ENCODE measurements at places on chromosomes 12 and 14. TPM values are rescaled to one million over a fixed set of nuclear protein-coding genes. Genes with fewer than 3 reads are reported as not detected.
A peak's percentile ranks its signal among the peaks of the same experiment; 100 is the strongest.

The AICDA gene
- not detected for total RNA-seq

- DNase-seq = no peak
Measured at GRCh38 chr12:93043877-93044209, 114.7 kb upstream of the EEA1 start.

- no peak for DNase-seq
Measured at GRCh38 chr12:26229910-26230309, 34.5 kb downstream of the SSPN start.

DNA sequence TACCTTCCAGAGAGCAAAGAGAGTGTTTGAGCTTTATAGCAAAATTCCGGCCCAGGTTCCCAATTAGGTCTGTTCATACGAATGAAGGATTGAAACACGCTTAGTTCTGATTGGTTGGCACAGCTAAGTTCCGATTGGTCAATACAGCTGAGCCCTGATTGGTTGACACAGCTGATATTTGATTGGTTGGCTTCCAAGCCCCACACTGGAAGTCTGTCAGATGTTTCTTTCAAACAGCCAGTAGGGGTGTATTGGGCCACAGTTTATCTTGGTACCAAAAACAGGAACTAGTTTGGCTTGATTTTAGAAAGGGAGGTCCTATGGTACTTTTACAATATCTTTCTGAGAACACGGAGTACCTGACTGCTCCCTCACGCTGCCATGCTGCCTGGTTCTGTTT, 93.4 kb downstream of the CAND1 start:
- DNase-seq = no peak

DNA sequence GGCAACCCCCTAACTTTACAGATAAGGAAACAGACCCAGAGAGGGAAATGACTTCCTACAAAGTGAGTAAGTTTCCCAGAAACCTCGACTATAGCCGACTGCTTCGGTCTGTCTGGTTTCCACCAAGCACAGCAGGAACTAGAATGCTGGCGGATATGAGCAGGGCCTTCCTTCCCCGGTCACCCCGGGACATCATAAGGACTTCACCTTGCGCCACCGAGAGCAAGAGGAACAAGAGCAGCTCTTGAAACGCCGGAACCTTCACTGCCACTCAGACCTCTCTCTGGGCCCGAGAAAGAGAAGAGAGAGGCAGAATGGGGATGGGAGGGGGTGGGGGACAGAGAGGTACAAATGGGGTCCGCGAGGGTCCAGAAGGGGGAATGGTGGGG, 29.4 kb upstream of the GPR68 start:
- DNase-seq = no peak

DNA sequence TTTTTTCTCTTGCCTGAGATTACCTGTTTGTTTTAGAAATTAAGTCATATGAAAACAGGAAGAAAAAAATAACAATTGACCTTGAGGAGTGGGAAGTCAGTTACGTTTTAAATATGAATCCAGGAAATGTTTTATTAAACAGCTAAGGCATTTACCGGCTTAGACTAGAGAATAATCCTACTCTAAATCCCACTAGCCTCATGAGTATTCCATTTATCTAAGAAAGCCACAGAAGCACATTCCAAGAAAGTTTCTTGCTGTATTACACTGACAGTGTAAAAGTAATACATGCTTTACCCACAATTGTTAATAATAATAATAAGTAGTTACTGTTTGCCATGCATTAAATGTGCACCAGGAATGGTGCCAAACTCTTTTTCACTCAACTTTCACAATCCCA, 90.9 kb downstream of the BMP4 start:
- DNase-seq = no peak

DNA sequence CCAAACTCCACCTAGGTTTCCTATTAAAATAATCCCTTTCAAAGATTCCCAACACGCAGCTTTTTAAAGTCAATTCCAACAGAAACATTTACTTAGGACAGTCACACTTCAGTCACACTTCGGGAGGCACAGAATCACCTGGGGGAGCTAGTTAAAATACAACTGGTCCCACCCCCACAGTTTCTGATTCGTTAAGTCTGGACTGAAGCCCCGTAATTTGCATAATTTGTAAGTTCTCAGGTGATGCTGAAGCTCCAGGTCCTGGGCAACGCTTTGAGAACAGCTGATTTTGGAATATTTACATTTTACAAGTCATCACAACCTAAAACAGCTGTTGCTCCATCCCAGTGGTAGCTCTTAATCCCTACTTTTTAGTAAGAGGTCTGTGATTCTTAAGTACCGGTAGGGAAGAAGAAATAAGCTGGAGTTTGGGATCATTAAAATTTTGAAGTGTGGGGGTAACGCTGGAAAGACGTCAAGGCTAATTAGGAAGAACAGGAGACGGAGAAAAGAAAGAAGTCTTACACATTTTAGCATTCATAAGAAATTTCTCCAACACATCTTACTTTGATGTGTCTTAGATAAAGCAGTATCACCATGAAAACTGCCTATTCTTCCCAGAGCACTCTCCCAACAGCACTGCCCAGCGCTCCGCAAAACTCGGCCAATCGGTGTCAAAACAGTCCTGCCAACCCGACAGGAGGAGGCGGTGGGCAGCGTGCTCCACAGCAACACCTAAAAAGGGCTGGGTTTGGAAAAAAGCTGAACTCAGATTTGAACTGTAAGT, 1.1 kb downstream of the IPO8 start:
- DNase-seq = no peak

DNA sequence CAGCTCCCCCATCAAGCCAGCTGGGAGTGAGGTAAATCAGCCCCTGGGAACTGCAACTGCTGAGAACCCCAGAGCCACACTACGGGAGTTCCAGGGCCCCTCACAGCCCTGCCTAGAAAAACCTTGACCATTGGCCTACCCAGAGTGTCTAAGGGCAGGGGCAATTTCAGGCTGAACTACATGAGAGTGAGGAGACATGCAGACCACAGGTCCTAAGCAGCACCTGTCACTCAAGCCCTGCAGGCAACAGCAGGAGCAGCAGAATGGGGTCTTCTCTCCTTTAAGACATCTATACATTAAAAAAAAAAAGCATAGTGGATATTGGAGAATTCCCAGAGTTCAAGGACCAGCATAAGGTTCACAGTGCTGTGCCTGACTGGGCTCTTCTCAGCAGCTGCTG, 4.9 kb downstream of the NCKAP5L start:
- no peak for DNase-seq

GRCh38 chr14:34843011-34843554, 32.1 kb downstream of the BAZ1A start:
- no peak for DNase-seq

The ALX1 gene
- not detected for total RNA-seq

DNA sequence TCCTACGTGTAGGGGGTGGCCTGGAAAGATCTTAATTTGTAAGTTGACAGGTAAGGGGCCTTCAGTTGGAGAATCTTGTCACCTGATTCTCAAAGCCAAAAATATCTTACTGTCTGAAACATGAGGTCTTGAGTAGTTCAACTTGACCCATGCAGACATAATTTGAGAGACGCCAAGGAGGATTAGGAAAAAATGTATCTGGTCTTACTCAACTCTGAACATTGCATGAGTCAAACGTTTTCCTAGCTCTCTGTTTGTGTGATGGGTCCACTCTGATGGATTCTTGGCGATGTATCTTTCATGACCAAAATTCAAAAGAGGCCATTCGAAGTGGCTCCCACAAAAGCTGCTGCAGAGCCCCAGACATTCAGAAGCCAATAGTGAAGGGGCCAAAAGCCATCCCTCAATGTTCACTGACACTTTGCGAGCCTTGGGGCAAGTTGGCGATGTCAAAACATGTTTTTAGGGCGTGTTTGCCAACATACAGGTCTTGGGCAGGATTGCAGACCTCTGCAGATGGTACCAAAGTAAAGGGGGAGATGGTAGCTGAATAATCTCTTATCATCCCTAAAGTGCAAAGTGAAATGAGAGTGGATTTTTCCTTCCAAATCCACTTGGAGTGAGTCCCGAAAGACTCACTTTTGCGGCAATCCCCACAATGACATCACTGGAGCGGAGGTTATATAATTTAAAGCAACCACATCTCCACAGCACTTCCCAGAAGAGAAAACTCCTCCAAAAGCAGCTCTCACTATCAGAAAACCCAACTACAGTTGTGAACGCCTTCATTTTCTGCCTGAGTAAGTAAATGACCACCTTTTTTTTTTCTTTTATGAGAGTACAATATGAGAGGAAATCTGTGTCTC, at the start of gene BDKRB1:
BDKRB1 (plus strand) TSS at position 710 of the 866 bp plus-strand sequence. CDS start 7,473 bp downstream, outside the sequence.
- DNase-seq = no peak

GRCh38 chr12:112961074-112961473, 17.2 kb upstream of the OAS2 start:
- no peak for DNase-seq

DNA sequence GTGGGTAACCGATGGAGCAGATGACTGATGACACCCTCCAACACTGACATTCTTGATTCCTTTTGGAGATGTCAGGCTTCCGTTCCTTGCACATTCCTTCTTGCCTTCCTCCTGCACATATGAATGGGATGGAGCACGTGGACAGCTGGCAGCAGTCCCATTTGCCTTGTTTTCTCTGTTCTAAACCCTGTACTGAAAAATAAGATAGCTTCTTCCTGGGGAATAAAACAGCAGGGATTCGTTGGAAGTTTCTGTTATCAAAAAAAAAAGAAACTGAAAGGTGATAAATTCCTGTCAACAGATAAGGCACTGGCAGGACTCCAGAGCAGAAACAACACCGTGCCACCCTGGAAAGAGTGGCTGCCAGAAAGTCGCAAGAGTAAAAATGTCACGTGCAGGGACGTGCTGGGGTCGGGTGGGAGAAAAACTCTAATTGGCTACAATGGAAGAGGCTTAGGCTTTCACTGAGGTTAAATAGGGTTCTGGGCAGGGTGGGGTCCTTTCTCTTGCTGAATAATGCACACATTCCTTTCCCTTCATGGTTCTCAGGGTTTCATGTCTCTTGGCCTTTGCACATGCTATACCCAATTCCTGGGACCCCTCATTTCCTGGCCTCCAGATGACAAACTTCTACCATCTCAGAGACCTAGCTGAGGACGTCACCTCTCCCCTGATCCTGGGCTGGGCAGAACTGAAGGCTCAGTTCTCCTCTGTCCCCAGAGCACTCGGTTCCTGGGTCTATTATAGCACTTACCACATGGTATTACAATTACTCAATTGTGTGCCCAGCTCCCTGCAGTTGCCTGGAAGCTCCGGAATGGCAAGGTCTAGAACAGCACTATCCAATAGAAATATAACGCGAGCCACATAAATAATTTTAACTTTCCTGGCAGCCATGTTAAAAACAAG, 7.0 kb upstream of the NUAK1 start:
- DNase-seq = peak; percentile 56

DNA sequence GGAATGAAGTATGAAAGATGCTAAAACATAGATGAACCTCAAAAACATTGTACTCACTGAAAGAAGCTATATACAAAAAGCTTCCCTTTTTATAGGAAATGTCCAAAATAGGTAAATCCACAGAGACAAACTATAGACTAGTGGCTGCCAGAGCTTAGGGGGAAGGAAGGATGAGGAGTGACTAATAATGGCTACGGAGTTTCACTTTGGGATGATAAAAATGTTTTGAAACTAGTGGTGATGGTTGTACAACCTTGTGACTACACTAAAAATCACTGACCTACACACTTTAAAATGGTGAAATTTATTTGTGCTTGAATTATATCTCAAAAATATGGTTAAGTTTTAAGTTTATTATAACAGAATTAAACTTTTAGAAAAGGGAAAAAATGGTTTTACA, 37.1 kb upstream of the AMN1 start:
- DNase-seq = no peak

GRCh38 chr14:54252072-54252730, 144.6 kb upstream of the CDKN3 start:
- no peak for DNase-seq

DNA sequence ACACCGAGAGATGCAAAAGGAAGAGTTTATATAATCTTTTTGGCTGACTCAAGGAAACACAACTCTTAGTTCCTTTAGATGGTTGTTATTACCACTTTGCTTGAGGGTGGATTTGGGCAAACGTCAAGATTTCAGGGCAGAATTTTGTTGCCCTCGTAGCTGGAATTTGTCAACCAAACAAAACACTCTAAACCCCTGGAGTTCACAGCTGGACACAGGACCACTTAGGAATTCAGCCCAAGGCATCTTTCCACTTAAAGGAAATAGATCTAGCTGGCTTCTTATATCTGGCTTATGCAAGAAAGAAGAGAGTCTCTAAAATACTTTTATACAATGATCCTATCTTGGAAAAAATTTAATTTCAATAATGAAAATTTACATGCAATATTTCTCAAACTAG, 237.8 kb upstream of the LRIG3 start:
- no peak for DNase-seq

- no peak for DNase-seq
Measured at GRCh38 chr12:106267535-106267934, 19.7 kb upstream of the CKAP4 start.

The ZC3H10 gene
- 4.9 TPM for total RNA-seq

- no peak for DNase-seq
Measured at GRCh38 chr12:56296295-56296694, 3.8 kb downstream of the CS start.

DNA sequence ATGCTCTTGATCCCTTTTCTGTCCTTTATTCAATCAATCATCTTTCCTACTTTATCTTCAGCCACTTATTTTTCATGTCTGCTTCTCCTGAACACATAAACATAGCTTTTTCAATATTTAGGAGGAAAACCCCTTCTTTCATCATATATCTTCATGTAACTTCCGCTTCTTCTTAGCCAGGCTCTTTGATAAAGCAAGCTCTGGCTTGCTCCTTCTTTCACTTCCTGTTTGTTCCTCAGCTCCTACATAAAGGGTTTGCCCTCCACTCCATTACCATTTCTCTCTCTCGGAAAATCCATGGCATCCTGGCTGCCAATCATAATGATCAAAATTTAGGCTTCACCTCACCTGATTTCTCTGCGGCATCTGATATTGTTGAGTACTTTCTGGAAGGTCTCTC, 33.7 kb upstream of the HELB start:
- no peak for DNase-seq

GRCh38 chr12:112443916-112444315, 25.2 kb downstream of the PTPN11 start:
- DNase-seq = no peak

GRCh38 chr12:103855036-103855712, 14.1 kb upstream of the NT5DC3 start:
- DNase-seq = no peak

- no peak for DNase-seq
Measured at GRCh38 chr14:75229661-75230139, 48.9 kb upstream of the FOS start.
